Activated naive CD4-positive, alpha-beta T cell treated with anti-CD3 and anti-CD28 coated beads, Interleukin-2, amount 50 U/mL, for 72 hours (primary cell): ENCODE measurements at places on chromosomes 2 and 18. TPM values are rescaled to one million over a fixed set of nuclear protein-coding genes. Genes with fewer than 3 reads are reported as not detected.

ADD2 gene
- total RNA-seq = 18.3 TPM

- DNase-seq = no peak
Observed at GRCh38 chr2:99898336-99899048, 243.9 kb downstream of the AFF3 start.

GRCh38 chr2:207341112-207341750, 175.5 kb upstream of the KLF7 start:
- DNase-seq = no peak

DNA sequence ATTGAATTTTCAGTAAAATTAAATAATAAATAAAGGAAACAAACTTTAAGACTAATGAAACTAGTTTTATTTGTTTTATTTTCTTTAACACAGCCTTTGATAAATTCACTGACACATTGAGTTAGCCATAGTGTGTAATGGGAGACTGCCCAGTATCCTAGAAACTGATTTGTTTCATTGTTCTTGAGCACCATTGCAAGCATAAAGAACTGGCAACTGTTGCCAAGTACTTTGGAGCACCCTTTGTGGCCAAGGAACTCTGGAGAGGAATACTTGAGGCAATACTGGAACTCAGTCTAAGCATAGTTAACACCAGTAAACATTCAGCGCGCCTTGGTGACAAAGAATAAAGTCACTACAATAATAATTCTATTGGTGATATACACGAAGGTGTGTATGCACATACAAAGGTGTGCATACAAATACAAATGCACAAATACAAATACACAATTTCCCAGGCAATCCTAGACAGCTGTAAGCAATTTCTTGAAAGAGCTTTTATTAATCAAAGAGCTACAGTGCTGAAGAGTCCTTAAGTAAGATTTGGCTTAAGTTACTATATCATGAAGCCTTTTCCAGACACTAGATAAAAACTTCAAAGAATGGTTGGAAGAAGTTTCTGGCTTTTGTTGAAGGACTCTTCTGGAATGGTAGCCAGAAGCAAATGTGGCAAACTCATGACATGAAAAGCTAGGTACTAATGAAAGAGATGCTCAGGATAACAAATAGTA, 1371.2 kb downstream of the LRP1B start:
- no peak for DNase-seq

- DNase-seq = no peak
Observed at GRCh38 chr18:1103537-1103936, 198.9 kb downstream of the ADCYAP1 start.

- no peak for DNase-seq
Observed at GRCh38 chr2:102000813-102001766, 9.3 kb downstream of the IL1R2 start.
